ENCODE measurements at places on chromosomes 6 and 20.

- DNase-seq = no peak
These were observed 371.0 kb downstream of the EPHA7 start for GRCh38 chr6:93048381-93048780.

- DNase-seq = no peak
These were observed 34.2 kb downstream of the NHSL1 start for GRCh38 chr6:138465007-138465645.

DNA sequence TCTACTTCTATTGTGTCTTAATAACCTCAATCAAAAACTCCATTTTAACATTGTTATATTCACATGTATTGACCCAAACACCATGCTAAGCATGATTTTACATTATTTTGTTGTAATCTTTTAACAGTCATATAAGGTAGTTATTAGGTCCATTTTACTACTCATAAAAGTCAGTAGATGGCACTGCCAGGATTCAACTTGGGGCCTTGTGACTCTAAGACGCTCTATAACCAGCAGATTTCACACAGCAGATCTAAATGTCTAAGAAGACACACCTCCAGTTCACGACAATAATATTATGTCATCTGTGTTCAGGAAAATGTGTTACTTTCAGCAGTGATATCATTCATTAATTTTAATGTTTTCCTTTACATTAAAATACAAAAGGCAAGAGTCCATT lies 88.0 kb downstream of the FRK start:
- DNase-seq = no peak

DNA sequence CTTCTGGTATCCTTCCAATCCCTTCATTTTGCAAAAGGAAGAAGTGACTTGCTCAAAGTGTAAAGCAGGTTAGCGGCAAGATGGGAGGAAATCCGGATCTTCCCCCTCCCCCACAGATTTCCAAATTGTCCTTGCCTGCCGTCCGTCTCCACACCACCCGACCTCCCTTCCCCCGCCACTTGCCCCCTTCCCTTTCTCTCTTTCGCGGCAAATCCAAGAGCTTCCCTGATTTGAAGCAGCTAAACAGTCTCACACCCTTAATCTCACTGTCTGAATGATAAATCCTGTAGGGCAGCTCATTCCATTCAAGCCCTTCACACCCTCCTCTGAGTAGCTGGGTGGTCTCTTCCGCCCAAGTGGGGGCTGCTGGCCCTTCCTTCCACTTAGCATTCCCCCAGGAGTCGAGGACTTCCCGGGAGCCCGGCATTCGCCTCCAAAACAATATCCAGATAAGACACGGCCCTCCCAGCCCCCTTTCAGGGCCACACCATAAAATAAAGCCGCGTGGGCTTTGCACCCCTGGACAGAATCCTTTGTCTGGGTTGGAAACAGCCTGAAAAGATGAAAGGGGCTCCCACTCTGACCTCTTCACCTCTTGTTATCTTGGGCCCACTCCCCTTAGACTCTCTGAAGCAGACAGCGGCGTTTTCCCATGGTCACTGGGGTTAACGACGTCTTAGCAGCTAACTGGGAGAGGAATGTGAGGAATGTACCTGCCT lies 44.0 kb upstream of the PIM1 start:
- no peak for DNase-seq

DNA sequence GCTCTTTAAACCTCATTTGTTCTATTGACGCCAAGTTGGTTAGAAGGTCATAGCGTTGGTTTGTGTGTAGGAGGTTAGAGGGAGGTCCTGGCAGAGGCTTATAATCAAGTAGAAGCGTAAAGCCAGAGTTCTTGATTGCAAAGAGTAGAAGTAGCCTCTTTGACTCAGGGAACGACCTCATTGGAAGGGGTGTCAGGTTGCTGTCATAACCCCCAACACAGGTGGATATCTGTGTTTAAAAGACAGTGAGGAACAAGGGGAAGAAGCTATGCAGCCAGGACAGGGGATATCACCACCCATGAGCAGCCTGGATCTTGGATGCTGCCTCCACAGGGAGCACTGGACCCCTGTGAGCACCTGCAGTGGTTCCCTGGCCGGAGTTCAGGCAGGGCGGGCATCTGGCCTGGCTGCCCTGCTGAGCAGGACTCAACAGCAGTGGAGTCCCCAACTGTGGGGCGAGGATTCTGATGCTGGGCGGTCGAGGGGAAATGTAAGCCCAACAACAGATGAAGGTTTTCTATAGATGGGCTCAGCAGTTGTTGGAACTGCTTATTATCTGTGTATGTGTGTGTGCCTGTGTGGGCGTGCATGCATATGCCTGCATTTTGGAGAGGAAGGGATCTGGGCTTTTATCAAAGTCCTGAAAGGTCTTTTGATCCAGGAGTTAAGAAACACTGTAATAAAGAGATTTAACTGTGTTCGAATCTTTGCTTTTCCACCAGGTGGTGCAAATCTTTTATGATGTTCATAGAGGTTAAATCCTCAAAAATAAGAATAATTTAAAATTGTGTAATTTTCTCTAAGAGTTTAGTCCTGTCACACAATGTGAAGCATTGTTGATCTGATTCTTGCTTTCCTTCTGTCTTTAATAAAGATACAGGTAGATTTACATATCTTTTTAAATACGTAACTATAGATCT lies 27.7 kb downstream of the HIVEP1 start:
- no peak for DNase-seq

- no peak for DNase-seq
These were observed 26.4 kb downstream of the SEC23B start for GRCh38 chr20:18533978-18534644.

DNA sequence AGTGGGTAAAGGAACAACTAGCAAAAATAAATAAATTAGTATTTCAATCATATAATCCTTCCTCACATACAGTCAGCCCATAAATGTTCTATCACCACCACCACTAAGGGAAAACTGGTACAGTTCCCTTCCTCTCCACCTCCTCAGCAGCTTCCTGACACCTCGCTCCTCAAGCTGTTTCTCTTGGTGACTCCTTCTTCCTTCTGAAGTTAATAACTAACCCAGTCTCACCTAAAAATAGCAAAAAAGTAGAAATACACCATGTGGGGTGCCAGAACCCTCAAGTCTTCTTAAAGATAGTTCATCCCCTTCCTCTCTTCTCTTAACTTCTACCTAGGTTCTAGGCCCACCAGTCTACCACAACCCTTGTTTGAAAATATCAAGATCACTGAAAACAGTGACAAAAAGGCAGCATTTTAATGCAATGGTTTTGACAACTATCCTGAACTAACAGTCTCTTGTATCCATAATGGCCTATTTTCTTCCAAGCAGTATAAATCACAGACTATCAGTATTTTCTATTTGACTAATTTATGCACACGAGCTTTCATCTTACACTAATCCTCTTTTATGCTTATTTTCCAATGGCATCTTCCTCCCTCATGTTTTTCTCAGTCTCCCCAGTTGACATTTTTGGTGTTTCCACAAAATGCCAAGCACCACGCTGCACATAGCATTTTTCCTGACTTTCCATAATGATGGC lies 85.5 kb downstream of the KHDC1L start:
- DNase-seq = no peak

GRCh38 chr6:151524059-151524458 lies 30.2 kb downstream of the CCDC170 start:
- DNase-seq = no peak

- no peak for DNase-seq
These were observed 7.9 kb upstream of the MYT1 start for GRCh38 chr20:64156136-64156885.

DNA sequence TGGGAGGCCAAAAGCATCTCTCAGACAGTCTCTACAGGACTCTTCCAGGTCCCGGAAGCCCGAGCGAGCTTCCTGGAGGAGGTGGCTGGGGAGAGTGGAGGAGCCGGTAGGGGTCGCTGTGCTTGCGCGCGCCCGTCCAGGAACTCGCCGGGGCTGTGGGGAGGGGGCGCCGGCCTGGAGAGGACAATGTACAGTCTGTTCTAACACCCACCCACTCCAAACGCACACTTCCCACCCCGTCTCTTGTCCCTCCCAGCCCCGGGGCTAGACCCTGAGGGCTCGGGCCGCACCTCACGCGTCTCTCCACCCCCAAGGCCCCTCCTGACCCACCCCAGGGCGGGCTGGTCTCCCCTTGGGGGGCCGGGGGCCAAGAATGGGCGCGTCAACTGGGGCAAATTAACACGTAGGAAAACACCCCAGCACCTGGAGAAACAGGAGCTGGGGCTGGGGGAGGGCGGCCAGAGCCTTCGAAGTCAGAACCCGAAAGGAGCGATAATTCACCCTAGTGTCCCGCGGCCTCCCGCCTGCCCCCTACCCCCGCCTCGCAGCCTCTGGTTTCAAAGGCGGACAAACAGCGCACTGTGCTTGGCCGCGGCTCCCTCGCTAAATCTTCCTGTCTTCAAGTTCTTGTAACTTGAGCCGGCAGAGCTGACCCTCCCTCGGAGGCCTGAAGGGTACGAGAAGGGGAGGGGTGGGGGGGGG lies 103.2 kb upstream of the FOXP4 start:
- DNase-seq = no peak

- DNase-seq = no peak
These were observed 1.8 kb downstream of the CHMP4B start for GRCh38 chr20:33812908-33813462.

DNA sequence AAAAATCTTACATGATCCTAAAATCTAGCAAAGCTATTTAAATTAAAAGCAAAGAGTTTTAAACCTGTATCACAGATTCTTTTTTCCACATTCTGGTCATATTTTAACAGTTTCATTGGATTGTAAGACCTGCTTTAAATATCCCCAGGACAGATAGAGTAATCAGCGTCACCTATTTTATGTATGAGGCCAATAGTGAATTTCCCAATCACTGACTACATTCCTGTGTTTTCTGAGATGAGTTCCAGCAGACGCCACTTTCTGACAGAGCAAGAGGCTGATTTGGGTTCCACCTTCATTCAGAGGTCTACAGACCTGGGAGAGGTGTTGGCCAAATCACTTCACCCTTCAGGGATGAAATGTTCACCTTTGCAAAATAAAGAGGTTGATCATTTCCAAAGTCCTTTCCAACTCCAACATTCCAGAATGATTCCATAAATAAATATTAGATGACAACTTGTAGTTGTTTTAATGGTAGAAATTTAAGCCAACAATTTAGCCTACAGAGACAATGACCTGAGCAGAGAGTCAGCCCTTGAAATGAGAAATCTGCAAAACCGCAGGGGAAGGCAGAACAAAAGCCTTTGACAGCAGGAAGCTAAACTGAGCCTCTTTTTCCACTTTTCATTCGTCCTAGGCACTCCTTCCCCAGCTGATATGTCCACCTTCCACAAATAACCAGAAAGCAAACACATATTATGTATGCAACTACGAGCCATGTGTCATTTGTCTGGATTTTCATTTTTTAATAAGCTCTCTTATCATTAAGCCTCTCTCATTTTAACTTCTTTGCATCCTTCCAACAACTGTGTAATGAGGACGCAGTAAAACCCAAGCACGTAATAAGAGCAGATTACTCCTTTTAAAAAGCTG lies 105.2 kb downstream of the TFAP2A start:
- no peak for DNase-seq

GRCh38 chr20:50311308-50312001 lies 120.8 kb downstream of the CEBPB start:
- no peak for DNase-seq

DNA sequence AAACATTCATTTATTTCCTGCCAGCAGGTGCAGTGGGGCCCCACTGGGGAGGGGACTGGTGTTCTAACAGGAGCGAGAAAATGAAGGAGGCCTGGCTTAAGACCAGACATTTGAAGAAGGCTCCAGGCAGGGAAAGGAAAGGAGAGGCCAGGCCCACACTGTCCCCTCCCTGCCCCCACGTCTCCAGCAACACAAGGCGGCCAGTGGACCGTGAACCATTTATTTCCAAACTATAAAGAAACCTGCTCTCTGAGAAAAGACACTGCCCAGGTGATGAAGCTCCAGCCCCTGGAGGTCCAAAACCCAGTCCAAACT lies 41.4 kb upstream of the CDH22 start:
- no peak for DNase-seq

- no peak for DNase-seq
These were observed 66.8 kb upstream of the CCN2 start for GRCh38 chr6:132017942-132018341.

- DNase-seq = no peak
These were observed 118.1 kb downstream of the SYNDIG1 start for GRCh38 chr20:24587384-24588046.

DNA sequence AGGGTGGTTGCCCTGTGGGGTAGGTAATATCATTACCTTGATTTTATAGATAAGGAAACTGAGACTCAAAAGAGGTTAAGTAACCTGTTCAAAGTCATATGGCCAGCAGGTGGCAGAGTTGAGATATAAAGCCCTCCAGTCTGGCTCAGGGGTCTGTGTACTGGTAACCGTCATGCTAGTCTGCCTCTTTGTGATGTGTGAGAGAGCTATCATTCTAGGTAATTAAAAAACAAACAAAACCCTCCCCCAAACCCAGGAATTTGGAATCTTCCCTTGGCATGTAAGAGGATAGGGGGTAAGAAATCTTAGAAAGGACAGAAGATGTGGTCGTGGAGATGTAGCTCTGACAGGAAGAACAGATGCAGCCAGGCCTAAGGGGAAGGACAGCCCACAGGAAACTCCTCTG lies 206.0 kb downstream of the CDC5L start:
- peak; percentile 39 for DNase-seq

DNA sequence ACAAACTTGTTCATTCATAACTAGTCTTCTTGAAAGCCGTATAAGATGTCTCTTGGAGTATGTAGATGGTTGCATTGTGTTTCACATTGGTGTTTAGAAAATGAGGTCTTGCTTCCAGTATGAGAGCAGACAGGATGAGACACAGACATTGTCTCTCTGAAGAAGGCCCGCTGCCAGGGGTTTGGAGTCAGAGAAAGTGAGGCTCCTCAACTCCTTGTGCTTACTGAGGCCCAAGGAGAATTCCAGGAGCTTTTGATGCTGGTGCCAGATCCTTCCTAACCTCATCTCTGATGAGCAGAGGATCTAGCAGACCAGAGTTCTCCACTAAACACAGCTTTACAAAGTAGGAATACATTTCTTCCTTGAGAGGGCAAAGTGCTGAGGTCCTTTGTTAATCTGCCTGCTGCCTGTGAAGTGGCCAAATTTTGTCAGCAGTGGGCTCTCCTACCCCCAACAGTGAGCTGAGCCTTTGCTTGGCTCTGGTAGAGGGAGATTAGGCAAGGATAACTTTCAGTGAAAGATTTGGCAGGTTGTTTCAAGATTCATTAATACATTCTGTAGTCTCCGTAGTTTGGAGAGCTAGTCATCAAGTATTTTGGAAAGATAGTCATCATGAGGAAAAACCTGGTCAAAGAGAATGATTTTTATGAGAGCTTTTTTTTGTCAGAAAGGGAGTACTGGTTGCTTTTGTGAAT lies 9.7 kb downstream of the MAPRE1 start:
- DNase-seq = no peak

Data from AML-193 (cell line).